ENCODE measurements at places on chromosomes 5 and 9. TPM values are rescaled to one million over a fixed set of nuclear protein-coding genes. Genes with fewer than 3 reads are reported as not detected.

DNA sequence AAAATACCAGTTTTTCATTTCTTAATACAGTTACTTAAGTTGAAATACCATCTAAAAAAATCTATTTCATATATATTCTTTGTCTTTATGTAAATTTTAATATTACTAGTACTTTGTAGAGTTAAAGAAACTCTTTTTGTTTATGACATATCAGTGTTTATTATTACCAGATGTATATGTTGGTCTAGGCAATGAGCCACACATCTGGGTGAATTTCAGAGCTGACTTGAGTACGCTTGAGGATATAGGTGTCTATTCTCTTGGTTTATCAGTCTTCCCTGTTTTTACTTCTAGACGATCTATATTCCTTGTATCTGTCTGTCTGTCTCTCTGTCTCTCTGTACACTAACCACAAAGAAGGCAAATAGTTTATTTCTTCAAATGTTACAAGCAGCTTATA, 2.9 kb downstream of the SMAD5 start:
- DNase-seq: no peak

DNA sequence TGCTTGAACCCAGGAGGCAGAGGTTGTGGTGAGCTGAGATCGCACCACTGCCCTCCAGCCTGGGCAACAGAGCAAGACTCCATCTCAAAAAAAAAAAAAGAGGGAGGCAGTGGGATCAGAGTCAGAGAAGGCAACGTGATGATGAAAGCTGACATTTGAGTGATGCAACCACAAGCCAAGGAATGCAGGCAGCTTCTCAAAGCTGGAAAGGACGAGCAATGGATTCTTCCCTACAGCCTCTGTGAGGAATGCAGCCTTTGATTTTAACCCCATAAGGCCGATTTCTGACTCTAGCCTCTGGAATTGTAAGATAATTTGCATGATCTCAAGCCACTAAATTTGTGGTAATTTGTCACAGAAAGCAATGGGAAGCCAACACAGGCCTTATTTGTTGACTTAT, 9.8 kb downstream of the TGFBI start:
- no peak for DNase-seq

DNA sequence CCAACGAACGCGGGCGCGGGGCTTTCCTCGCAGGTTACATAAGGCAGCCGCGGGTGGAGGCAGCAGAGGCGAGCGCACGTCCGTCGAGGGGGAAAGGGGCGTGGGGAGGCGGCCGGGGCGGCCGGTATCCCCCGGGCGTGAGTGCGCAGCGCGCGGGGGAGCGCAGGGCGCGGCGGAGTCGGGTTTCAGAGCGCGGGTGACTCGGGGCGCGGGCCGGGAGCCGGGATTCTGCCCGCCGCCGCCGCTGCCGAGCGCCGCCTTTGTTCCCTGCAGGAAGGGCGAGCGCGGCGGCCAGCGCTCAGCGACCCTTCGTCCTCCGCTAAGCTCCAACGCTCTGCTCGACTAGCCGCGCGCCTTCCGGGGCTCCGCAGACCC, at the start of gene COL15A1:
Gene COL15A1, plus strand, starts transcription at position 226 of the 375 bp plus-strand sequence. CDS start 155 bp downstream, outside the sequence.
- DNase-seq: no peak

DNA sequence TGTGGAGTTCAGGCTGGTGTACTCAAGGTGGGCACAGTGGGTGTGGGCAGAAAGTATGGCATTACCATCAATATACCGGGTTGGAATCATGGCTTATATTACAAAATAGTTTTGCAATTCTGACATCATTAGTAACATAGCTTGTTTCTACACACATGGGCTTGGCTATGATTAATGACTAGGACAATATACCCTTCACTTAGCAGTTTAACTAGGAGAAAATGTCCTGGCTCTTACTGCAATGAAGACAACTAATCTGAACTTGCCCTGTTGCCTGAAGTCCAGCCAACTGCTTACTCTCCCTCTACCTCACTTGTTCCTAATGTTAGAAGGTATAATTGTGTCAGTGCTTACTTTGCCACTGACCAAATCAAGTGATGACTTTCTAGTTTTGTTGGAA, 612.5 kb downstream of the EFNA5 start:
- no peak for DNase-seq

DNA sequence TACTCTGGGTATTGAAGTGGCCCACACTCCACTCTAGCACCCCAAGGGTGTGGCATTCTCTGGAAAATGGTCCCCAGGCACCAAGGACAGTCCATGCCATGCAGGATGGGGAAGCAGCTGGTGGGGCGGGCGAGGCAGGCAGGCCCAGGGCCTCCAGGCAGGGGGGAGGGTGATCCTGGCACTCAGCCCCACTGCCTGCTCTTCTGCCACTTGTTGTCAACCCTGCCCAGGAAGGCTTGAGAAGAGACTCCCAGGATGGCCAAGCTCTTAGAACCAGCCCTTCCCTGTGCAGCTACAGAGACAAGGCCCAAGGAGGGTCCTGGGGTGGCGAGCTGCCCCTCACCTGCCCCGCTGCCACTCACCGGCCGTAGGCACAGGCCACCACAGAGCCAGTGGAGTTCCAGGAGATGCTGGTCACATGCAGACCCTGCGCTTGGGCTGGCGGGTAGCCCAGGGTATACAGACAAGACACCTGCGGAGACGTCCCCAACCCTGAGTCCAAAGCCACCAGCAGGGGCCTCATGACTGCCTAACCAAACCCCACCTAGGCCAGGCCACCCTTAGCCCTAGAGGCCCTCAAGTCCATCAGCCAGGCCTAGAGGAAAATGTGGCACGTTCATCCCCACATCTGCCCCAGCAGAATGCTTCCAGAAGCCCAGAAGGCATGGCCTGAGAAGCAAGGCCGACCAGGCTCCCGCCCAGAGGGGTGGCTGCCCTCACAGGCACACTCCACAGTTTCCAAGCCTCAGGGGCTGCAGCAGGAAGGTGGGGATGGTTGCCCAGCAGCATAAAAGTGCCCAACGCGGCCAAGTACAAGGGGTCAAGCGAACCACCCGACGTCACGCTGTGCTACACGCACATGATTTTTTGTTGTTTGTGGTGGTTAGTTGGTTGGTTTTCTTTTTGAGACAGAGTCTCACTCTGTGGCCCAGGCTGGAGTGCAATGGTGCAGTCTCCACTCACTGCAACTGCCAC, 19.8 kb downstream of the DYNC2I2 start:
- DNase-seq: no peak

- no peak for DNase-seq
Observed at GRCh38 chr5:173826428-173827350, 61.5 kb upstream of the CPEB4 start.

- no peak for DNase-seq
Observed at GRCh38 chr9:116178481-116179211, 25.1 kb downstream of the PAPPA start.

- DNase-seq: no peak
Observed at GRCh38 chr9:136847826-136848392, 1.3 kb upstream of the PHPT1 start.

DNA sequence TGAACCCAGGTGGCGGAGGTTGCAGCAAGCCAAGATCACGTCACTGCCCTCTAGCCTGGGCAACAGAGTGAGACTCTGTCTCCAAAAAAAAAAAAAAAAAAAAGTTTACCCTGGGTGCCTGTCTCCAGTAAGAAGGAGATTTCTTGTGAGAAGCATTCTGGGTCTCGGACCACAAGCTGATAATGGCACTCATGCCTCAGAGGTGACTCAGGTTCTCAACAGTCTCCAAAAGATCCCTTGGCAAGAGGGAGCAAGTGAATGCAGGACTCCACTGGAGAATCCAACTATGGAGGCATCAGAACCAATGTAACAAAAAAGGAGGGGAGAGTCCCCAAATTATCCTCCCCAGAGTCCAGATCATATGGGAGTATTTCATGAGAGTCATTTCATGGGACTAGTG, 106.0 kb upstream of the LRRTM2 start:
- DNase-seq: no peak

GRCh38 chr5:19855931-19856330, 132.1 kb downstream of the CDH18 start:
- DNase-seq: no peak

The LEAP2 gene
- 4.7 TPM for polyA plus RNA-seq

The CCL28 gene
- 3.0 TPM for polyA plus RNA-seq

The PPP2R2B gene
- 17.0 TPM for polyA plus RNA-seq

The BTNL8 gene
- polyA plus RNA-seq: not detected

All from left renal pelvis (tissue), 4 donors.